NCI-H2107 (cell line): ENCODE measurements at places on chromosomes 16 and 17.

DNA sequence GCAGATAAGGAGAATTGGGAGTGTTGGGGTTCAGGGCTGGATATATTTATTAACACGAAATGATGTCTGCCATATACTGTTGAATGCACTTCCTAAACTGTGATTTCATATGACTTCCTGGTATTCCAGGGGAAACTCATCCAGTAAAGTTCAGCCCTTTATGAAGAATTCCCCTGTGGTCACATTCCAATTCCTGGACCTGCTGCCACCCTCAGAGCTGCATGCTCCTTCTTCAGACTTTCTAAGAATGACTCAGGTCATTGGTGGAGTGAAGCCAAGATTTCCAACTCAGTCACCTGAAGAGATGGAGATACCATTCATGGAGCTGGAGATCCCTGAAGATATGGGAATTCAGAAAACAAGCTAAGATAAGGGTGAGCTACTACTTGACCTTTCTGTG is 114.2 kb upstream of the TMEM97 start:
- DNase-seq = no peak

DNA sequence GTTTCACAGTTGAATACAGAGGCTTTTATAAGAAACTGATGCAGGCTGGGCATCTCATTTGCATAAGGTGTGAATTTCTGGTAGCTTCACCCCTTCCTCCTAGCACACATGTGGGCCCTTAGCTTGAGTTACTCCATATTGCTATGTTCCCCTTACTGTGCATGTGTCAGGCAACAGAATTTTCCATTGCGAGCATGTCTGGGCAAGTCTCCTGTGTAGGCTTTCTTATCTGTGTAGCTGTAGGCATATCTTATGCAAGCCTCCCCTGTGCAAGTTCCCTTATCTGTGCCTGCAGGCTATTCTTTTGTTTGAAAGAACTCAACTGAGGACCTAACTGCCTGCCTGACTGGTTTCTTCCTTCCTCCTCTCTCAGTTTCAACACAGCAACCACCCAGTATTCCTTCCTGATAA is 597.4 kb upstream of the CDH5 start:
- DNase-seq = no peak

DNA sequence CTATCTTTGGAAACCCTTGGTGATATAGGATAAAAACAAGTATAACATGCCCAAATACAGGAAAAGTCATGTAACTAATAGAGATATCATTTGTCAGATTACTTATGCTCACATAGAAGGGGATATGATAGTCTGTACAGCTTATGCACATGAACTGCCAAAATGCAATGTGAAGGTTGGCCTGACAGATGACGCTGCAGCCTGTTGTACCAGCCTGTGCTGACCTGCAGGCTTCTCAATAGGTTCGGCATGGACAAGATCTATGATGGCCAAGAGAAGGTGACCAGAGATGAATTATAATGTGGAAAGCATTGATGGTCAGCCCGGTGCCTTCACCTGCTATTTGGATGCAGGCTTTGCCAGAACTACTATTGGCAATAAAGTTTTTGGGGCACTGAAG is 12.7 kb downstream of the WFIKKN2 start:
- DNase-seq = no peak

GRCh38 chr17:42039794-42040763 is 10.3 kb downstream of the C17orf113 start:
- DNase-seq = no peak

DNA sequence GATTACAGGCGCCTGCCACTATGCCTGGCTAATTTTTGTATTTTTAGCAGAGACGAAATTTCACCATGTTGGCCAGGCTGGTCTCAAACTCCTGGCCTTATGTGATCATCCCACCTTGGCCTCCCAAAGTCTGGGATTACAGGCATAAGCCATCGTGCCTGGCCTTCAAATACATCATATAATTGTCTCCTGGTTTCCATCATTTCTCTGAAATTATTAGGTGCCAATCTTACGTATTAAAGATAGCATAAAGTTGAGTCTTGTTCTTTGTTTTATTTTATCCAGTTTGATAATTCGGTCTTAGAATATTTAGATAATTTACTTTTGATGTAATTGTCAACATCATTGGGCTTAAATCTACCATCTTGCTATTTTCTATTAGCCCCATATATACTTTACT is 32.8 kb upstream of the TMEM92 start:
- DNase-seq = no peak
